NCI-H2029 treated with DMSO at 0.1 percent for 48 hours (cell line): ENCODE measurements at places on chromosomes 1 and 21.

DNA sequence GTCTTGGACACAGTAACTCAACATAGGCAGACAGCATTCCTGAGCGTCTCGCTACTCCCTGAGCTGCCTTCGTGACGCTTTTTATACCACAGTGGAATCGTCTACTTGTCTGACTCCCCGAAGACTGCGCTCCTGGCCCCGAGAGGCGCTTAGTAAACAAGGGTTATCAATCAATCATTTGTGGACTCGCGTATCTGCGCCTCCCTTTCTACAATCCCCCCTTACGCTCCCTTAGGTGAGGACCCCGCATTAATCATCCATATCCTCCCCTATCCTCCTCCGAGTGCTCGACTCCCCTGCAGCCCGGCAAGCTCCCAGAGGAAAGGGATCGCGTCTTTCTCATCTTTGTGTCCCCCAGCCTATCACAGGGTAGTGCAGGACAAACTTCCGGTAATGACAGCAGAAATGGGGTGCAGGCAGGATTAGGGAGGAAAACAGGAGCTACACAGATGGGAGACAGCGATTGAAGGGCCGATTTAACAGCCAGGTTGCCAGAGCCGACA, 522 bp downstream of the TMEM59 start:
- no peak for DNase-seq

- no peak for DNase-seq
These were observed at the start of gene SELENON for GRCh38 chr1:25799935-25800702. Gene SELENON, plus strand, starts transcription at chr1:25800193. Its CDS starts 38 bp downstream, at chr1:25800231.

DNA sequence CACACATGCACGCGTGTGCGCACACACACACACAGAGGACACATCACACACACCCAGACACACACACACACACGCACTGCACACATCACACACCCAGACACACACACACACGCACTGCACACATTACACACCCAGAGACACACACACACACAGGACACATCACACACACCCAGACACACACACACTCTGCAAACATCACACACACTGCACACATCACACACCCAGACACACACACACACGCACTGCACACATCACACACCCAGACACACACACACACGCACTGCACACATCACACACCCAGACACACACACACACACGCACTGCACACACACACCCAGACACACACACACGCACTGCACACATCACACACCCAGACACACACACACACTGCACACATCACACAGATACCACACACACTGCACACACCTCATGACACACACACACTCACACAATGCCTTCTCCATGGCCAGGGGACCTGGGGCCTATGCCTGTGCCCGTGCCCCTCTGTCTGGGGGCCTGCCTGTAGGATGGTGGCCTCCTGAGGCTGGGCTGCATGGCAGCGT, 24.4 kb downstream of the CRYAA start:
- no peak for DNase-seq

- DNase-seq = no peak
These were observed 12.1 kb downstream of the TTC34 start for GRCh38 chr1:2789164-2789985.

DNA sequence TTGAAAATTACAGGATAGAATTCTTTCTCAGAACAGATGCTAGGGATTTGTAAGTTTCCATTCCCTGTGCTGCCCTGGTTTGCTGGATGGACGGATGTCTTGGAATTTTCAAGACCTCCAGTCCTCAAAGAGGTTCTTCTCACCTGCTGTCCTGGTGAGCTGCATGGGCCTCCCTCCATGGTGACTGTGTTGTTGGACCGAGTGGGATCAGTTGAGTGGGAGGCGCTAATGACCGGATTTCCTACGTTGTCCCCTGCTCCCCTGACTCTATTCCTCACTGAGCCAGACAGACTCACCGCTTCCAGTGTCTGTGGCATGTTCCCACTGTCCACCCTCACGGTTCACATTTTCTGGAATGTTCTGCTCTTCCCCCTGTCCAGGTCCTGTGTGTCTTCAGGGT, 229.8 kb downstream of the CAMTA1 start:
- DNase-seq = no peak
